ENCODE measurements at places on chromosomes 4 and X. TPM values are rescaled to one million over a fixed set of nuclear protein-coding genes. Genes with fewer than 3 reads are reported as not detected.
A peak's percentile ranks its signal among the peaks of the same experiment; 100 is the strongest.

DNA sequence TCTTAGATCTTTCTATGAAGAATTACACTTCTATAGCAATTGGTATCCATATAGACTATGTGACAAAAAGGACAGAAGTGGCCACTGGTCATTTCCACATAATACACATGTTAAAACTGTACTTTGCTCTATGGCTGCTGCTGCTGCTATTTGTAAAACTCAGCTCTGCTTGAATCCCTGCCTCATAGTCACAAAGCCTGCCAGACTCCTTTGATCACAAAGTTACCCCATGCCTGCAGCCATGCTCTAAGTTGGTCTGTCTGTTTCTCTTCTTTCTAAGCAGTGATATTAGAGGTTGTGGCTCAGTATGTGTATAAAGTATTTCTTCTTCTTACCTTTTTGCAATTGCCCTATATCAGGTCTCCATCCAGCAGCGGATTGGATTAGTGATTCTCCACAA is 210.9 kb downstream of the GRID2 start:
- no peak for DNase-seq

GRCh38 chr4:154049457-154050181 is 260.7 kb upstream of the SFRP2 start:
- peak; percentile 39 for DNase-seq

DNA sequence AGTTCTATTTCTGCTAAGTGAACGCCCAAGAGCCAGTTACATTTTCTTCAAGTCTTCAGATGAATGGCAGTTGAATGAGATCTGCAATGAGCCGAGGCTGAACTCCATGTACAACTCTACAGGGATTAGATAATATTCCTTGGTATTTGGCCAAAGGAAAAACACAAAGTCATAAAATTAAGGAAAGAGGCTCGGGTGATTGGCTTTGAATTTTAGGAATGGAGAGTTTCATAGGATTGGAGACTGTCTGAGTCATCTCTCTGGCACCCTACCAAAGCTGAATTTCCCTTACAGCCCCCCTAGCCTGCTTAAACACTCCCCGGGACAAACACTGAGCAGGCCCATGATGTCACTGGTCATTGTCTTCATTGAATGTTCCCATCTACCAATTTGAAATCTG is 188.0 kb upstream of the C1QTNF7 start:
- DNase-seq = no peak

The DGKK gene
- 0.02 TPM for polyA plus RNA-seq

The TLR10 gene
- polyA plus RNA-seq = not detected

DNA sequence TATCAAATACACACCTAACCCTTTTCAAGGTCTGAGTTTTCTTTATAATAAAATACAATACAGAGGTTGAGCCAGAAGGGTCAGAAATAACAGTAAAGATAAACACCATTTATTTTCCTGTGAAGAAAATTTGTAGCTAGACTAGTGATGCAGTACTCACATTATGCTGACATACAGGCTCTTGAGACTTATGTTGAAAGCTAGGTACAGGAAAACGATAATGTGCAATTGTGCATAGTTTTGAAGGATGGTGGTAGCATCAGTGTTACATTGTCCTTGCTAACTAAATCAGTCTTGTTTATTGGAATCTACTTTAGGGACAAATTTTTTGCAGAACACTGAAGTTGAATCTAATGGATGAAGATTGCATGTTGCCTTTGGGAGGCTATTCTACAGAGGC is 1877.2 kb downstream of the PCDH7 start:
- DNase-seq = no peak

The CORIN gene
- polyA plus RNA-seq = 0.76 TPM

GRCh38 chr4:108772402-108772801 is 9.5 kb upstream of the ETNPPL start:
- DNase-seq = no peak

The FAT4 gene
- 8.7 TPM for polyA plus RNA-seq

- no peak for DNase-seq
Observed at GRCh38 chr4:27018910-27019309, 158.3 kb downstream of the STIM2 start.

The IQCM gene
- polyA plus RNA-seq = not detected

The RGN gene
- polyA plus RNA-seq = 0.05 TPM

GRCh38 chr4:100593935-100594334 is 76.1 kb upstream of the EMCN start:
- no peak for DNase-seq

The SPACA5 gene
- not detected for polyA plus RNA-seq

DNA sequence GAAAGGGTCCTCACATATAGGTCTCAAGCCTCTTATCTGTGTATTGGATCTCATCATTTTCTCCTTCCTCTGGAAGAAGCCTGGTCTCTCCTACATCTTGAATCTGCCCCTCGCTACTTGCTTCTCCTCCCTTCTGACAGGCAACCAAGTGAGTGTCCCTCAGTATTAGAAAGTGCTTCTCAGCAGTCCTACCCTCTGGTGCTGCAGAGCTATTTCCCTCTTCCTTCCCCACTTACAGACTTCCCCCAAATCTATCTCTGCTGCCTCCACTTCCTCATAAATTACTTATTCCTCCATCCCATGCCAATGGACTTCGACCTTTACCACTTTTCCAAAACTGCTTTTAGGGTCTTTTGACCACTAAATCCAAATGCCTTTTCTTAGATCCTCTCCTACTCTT is 129.1 kb upstream of the NAP1L5 start:
- no peak for DNase-seq

The ARX gene
- not detected for polyA plus RNA-seq

DNA sequence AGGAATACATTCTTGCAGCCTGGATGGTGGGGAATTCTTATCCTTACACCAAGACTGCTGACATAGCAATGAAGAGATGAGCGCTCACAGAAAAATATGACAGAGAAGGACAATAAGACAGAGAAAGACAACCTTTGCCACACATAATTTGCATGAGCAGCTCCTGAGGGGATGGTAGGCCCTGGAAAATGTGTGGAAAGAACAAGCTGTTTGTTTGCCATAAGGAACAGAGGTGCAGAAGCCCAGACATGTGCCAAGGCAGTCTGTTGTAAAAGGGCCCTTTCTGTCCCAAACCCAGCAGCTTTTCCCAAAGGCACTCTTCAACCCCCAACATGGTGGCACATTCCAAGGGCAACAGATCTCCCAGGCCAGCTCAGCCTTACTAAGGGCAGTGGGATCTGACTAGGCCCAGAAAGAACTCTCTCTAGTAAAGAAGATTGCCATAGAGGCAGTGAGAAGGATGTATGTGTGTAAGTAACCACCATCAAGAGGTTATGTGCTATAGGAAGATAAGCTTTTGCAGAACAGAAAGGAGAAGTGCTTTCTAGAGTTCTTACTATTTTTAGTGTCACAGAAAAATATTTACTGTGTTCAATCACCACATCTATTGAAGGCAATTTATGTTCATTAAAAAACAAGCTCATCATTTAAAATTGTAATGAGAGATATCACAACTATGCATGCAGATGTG is 287.0 kb upstream of the RASGEF1B start:
- DNase-seq = no peak

DNA sequence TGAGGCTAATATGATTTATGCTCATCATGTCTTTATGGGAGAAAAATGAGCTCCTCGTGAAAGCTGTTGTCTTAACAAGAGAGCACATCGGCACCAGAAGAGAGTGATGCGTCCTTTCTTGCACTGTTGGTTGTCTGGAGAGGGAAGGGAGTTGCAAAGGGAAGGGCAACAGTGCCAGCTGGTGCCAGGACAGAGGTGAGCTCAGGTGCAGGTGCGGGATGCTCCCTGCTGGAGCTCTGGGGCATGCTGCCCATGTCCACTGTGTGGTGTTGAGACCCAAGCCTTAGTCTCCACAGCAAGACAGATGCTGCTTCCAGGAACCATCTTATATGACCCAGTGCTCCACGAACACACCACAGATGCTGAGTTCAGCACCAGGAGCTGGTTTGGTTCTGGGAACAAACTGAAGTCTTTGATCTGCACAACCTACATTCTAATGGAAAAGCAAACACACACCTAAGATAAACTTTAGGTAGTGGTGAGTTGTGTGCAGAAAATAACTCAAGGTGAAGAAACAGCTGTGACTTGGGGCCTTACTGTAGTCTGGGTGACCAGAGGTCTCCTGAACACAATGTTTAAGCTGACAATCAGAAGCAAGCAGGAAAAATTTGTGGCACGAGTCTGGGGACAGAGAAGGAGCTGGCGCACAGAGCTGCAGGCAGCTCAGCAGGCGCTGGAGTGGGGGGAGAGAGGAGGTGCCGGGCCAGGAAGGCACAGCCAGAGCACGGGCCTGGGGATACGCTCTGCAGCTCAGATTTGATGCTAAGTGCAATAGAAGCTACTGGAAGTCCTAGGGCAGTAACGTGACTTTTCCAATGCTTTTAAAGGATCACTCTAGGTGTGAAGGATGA is 73.2 kb downstream of the HAUS3 start:
- DNase-seq = no peak

DNA sequence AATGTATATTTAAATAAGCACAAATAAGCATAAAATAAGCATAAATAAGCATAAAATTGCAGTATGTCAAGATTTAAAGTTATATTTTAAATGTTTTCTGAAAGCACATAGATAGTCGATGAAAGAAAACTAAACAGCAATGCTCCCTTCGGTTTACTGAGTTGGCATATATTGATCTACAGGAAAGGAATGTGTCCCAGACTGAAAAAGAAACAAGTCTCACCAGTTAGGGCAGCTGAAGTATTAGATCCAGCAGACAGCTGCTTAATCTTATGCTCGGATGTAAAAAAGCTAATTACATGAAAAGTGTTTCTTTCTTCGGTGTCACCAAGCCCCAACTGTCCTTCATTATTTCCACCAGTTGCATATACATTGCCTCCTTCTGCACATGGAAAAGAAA is 8.7 kb downstream of the RPGR start:
- DNase-seq = no peak

DNA sequence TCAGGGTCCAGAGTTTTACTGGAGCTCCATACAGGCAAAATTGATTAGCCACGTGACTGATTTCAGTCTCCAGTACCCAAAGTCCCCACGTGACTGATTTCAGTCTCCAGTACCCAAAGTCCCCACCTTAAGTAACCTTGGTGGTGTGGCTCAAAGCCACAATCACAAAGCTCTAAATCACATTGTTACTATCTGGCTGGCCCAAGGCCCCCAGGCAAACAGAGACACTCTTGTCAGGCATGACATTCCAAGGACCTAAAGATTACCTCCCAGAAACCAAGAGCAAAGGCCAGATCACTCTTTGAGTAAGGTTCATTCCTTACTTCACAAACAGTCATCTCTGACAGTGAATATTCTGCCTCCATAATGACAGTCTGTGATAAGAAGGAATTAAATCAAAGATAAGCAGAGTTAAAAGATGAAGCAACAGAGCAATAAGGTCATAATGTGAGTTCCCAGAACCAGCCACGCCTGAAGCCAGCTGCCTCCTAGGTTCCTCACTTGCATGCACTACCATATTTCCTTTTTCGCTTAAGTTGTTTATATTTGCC is 78.5 kb downstream of the ANXA3 start:
- no peak for DNase-seq

DNA sequence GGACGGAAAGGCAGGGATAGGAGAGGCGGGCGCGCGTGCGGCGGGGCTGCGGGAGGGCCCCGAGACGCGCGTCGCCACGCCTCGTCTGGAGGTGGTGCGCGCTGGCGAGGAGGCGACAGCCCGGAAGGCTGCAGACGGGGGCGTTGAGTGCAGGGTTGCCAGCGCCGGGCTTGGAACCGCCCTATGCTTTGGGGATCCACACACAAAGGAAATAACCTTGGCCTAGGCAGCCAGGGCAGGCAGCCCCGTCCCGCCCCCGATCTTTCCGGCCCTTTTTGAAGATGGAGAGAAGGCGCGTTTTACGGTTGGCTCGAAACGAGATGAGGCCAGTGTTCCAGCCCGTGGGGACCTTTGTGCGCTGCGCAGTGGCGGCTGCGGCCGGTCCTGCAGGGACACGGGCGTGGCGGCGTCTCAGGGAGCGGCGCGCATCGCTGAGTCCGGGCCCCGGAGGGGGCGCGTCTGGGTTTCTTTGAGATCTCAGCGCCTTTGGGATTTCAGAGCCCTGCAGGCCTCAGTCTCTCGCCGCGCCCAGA is 50.8 kb upstream of the TRIM2 start:
- DNase-seq = peak; percentile 87

GRCh38 chrX:46759645-46759974 is 692 bp upstream of the SLC9A7 start:
- DNase-seq = peak; percentile 8

The DOK7 gene
- polyA plus RNA-seq = 0.05 TPM

- peak; percentile 45 for DNase-seq
Observed at GRCh38 chr4:142719854-142720541, 126.1 kb downstream of the INPP4B start.

- no peak for DNase-seq
Observed at GRCh38 chr4:8652181-8653078, 59.9 kb downstream of the CPZ start.

The CLDN2 gene
- 0.36 TPM for polyA plus RNA-seq

DNA sequence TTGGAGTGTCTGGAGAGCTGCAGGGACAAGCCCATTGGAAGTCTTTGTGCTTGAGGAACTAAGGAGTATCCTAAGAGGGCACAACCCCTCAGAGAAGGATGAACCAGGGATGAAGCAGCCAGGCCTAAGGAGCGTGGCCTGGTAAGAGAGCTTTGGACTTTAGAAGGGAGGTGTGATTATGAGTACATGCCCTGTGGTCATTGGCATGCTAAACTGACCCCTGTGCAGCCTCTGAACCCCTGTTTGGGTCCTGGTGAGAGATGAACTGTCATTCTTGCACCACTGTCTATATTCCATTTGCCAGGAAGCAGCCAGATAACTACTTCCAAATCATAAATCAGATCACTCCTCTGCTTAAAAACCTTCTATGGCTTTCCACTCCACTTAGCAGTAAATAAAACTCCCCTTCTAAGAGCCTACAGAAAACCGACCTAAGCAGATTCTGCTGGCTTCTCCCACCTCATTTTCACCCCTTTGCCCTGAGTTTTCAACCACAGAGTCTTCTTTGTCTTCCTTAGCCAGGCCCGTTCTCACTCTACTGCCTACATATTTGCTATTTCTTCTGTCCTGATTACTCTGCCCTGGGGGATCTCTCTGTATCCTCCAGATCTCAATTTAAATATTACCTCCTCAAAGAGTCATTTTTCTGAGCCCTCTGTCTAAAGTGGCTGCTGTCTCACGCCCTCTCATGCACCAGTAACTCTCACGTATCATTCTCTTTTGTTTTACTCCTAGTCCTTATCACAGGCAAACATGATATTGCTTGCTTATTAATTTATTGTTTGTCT is 56.7 kb downstream of the MID1IP1 start:
- DNase-seq = no peak

The TBC1D19 gene
- polyA plus RNA-seq = 6.8 TPM

GRCh38 chr4:39096847-39097246 is 34.8 kb downstream of the KLHL5 start:
- no peak for DNase-seq

- no peak for DNase-seq
Observed at GRCh38 chrX:2566055-2566454, 65.3 kb upstream of the DHRSX start.

The AFM gene
- not detected for polyA plus RNA-seq

The GYG2 gene
- polyA plus RNA-seq = 1.6 TPM
